Endothelial cell (in vitro differentiated cells): ENCODE measurements at places on chromosomes 3 and 15. TPM values are rescaled to one million over a fixed set of nuclear protein-coding genes. Genes with fewer than 3 reads are reported as not detected.

ACTC1 gene
- total RNA-seq: 4.2 TPM

CLDN16 gene
- total RNA-seq: not detected

LMOD3 gene
- not detected for total RNA-seq

VEPH1 gene
- 10.3 TPM for total RNA-seq

SLC9C1 gene
- 0.13 TPM for total RNA-seq

FOXL2NB gene
- total RNA-seq: 13.2 TPM

RBPMS2 gene
- 24.0 TPM for total RNA-seq

APEH gene
- total RNA-seq: 71.1 TPM

DNA sequence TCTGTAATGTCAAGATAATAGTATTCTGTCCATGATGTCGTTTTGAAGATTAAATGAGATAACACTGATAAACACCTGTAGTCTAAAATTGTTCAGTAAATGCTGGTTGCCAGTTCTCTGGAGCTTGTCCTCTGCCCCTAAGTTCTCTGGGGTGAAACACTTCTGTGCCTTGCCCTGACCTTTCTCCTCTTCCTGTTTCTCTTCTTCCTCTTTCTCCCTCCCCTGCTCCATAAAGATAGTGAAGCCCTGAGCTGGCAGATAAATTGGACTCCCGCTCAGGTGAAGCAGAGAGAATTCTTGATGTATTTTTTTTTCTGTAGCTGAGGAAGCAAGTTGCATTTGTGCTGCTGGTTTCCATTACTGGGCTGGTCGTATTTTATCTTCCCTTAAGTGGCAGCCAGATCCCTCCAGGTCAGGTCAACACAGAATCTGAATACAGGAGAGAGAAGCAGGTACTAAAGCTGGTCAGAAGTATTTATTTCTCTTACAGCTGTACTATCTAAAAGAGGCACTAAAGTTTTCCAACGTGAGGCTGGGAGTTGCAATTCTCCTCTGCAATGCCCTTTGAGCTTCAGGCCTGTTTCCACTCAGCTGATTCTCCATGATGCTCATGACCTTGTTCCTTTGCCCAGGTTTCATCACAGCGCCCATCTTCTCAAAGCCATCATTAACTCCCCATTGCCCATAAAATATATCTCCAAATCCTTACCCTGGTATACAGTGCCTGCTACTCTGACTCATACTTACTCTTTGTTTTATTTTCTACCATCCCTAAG is 319.3 kb upstream of the CFAP20DC start:
- no peak for DNase-seq

DNA sequence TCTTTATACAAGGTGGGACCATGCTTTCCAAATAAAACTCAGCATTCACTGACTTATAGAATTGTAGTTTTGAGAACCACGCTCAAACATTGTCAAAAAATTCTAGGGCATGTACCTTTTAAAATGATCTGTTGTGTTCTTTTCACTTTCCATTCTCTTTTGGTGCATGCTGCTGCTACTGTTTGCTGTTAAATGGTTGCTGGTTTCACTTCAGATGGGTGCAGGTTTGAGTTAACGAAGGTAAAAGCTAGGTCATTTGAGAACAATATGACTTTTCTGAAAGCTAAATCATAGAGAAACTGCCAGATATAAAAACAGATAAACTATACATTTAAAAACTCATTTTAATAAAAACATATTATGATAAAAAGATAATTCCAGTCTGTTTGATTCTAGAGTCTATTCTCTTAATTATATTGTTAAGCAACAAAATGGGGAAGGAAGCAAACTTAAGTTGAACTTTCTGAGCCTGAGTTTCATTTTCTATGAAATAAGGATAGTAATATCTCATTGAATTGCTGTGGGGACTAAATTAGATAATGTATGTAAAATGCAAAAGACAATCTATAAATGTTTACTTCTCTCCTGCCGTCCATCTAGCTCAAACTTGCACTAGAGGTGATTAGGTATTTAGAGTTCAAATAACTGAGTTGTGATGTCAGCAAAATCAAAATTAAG is 82.4 kb downstream of the OXSM start:
- no peak for DNase-seq

DNA sequence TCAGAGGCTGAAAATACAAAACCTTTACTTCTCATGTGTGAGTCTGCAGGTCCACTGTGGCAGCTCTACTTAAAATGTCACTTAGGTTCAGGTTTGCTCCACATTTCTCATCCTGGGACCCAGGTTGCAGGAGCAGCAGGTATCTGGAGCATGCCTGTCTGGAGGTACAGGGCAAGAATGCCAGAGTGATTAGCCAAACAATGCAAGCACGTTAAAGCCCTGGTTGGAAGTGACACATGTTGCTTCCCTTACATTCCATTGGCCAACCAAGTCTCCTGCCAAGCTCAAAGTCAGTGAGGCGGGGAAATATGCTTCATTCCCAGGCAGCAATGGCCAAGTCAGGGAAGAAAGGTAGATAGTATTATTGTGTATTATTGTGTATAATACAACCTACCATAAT is 76.8 kb upstream of the ARL6 start:
- no peak for DNase-seq

- DNase-seq: peak; percentile 37
These were observed 148.8 kb downstream of the KCNMB2 start for GRCh38 chr3:178684881-178685590.

- no peak for DNase-seq
These were observed 52.8 kb downstream of the ATP8B4 start for GRCh38 chr15:50066202-50066601.

- no peak for DNase-seq
These were observed 185.1 kb upstream of the AGTR1 start for GRCh38 chr3:148512648-148513047.

- DNase-seq: no peak
These were observed 169.2 kb upstream of the TGFBR2 start for GRCh38 chr3:30437171-30437601.

DNA sequence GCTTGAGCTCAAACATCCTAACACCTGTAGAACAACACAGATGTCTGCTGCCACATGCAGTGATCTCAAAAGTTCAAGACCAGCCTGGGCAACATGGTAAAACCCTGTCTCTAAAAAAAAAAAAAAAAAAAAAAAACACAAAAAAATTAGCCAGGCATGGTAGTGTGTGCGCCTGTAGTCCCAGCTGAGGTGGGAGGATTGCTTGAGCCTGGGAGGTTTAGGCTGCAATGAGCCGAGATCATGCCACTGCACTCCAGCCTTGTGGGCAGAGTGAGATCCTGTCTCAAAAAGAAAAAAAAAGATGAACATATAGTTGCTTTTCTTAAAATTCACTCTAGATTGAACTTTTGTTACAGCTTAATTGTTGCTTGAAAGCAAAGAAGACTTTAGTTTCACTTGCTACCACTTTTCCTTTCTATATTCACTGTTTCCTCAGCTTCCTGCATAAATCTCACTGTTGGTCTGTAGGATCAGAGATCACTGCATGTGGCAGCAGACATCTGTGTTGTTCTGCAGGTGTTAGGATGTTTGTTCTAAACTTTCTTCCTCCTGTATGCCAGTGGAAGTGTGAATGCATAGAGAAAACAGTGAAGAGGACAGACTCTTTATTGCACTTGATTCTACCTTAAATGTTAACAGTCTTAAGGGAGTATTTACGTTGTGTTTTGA is 12.6 kb downstream of the RAB11A start:
- no peak for DNase-seq

DNA sequence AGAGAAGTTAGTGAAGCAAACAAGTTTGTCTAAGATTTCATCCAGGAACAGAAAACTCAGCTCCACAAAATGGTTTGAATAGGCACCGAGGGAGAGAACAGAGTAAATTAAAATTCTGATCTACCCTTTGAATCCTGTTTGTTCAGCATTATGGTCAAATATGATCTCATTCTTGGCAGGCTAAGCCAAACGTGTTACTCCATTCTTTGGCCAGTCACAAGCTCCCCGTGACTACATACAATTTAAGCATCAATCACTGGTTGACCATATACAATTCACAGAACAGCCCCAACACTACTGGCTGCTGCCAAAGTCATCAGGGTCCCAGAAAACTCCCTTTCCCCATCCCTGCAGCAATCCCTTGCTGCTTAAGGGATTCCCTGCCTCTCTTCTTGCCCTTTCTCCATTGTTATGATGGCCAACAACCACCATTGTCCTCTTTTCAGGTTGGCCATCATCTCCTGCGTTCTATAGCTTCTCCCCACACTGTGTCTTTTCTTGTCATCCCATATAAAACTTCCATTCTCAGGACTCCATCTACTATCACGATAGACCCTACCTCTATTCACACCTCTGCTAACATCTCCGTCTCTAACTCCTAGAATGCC is 46.3 kb downstream of the GOLIM4 start:
- no peak for DNase-seq

DNA sequence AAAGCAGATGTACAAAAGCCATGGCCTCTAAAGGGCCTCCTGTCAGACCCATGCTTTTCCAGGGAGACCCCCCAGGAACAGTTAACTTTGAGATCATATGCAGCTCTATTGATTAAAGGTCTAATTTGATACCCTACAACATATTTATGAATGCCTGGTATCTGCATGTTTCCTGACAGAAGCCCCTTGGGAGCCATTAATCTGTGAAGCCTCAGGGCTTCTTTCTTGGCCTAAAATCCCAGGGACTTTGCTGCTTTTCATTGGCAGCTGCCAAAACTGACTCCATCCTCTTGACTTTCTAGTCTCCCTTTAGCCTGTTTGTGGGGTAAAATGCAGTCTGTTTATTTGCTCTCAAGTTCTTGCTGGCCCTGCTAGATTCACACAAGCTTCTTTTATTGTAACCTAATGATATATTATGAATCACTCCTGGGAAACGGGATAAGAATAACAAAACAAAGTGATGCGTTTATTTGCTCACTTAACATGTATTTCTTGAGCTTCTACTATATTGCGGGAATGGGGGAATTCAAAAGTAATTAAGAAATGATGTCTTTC is 257.0 kb downstream of the LSAMP start:
- DNase-seq: no peak

- DNase-seq: no peak
These were observed 98.0 kb upstream of the ARHGEF26 start for GRCh38 chr3:154023148-154023547.

DNA sequence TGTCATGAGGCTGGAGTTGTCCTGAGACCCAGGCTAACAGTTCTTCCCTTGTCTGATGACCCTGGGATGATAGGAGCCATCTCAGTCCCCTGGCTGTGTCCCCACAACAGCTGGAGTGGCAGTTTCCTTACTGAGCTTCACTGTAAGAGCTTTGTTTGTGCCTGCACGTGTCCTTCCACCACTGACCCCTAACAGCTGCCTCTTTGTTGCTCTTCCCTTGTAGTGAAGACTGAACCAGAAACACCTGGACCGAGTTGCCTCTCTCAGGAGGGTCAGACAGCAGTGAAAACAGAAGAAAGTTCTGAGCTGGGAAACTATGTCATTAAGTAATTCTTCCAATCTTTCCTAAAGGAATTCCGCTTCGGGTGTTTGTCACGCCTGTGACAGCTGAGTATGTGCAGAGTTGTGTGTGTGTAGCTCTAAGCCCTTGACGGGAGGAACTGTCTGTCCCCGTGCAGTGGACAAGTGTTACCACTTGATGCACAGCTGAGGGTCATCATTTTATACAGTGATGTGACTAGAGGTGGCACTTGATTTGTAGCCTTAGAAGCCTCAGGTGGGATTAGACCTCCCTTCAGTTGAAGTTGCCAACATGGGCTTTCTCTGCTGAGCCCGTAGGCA is 25.0 kb downstream of the MAP6D1 start:
- DNase-seq: no peak

DNA sequence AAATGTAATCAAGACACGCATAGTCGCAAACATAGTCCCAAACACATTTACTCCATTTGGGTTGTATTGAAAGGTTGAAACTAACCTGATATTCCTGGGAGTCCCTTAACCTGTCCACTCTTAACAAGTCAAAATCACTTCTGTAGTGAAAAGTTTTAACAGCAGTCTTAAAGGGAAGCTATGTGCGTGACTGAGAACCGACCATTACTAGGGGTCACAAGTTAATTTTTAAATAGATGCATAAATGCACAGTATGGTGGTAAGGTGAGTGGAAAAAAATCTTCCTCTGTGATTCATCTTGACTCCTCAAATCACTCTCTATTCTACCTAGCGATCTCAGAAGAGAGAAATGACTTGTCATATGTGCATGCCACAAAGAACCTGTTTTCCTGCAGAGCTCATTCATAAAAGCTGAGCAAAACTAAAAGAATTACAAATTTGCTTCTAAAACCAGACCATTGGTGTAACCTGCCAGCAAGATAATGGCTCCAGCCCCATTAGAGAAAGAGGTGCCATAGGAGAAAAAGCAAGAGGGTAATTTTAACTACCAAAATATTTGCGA is 4.8 kb downstream of the GPR15 start:
- DNase-seq: no peak

GRCh38 chr3:8736436-8736835 is 2.8 kb downstream of the CAV3 start:
- DNase-seq: no peak

GRCh38 chr15:59528961-59529402 is 82.6 kb upstream of the GCNT3 start:
- DNase-seq: peak; percentile 91

- DNase-seq: no peak
These were observed 56.5 kb downstream of the NEK11 start for GRCh38 chr3:131082871-131083863.

DNA sequence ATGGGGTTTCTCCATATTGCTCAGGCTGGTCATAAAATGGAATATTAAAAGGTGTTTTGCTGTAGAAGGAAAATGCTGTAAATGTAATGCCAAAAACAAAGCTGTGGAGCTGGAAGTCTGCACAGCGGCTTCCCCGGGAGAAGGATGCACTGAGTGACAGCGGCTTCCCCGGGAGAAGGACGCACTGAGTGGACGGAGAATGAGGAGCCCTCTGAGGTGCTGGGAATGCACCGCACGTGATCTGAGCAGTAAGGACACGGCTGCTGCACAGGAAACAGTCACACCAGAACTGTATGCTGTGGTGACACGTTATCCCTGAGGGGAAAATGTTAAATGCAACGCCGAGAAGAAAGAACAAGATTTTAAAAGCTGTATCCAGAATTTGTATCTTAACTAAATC is 24.6 kb downstream of the TNK2 start:
- no peak for DNase-seq

GRCh38 chr3:10194328-10195071 is 29.8 kb downstream of the IRAK2 start:
- no peak for DNase-seq

DNA sequence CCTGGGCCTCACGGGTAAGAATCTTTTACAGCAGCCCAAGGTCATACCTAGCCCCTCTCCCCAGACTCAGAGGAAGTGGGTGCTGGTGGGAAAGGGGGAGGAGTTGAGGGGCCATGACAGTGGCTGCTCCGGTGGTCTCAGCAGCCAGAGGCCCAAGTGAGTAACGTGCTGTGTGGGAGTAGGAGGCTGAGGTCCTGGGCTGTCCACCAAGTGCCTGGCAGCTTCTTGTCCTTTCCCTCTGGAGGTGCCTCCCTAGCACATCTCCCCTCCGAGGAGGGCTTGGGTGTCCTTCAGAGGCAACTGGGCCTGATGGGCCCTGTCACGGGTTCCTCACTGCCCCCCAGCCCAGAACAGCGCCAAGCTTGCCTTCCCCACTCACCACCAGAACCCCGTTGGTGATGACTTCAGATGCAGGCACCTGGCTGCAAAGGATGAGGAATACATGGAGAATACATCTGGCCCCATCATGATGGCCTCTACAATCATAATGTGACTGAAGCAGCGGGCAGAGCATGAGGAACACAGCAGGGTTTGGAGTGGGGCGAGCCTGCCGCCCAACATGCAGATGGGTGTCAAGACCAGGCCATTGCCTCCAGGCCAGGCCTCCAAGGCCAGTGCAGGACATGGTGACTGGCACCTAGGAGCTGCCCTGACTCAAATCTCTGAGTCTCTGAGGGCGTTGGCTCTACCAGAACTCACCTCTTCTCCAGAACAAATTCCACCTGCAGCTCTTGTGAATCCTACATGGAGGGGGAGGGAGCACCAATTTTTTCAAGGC is 3.3 kb downstream of the PLA2G4F start:
- DNase-seq: no peak

GRCh38 chr3:25964141-25964540 is 174.3 kb downstream of the OXSM start:
- DNase-seq: no peak
